Hippocampal formation (tissue), 2 donors: ENCODE measurements at places on chromosomes 16 and 17.
A peak's percentile ranks its signal among the peaks of the same experiment; 100 is the strongest.

GRCh38 chr16:81313701-81314602, 810 bp upstream of the GAN start:
- DNase-seq, result no peak

DNA sequence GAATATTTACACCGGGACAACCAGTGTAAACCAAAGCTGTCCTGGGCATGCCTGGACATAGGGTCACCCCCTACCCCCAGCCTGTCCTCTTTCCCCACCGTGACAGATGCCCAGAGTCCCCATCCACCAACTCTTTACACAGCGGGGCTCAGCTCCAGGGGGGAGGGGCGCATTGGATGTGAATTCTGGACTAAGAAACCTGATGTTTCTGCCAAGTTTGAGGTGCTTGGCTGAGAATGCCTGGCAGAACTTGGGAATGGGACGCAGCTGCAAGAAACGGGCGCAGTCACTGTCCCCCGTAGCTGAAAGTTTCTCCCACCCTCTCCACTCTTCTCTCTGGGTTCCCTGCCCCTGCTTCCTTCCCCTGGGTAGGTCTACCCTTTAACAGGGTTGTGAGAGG, 68.0 kb upstream of the CDC42EP4 start:
- DNase-seq, result no peak

GRCh38 chr17:57872536-57872935, 22.7 kb upstream of the MRPS23 start:
- no peak for DNase-seq

DNA sequence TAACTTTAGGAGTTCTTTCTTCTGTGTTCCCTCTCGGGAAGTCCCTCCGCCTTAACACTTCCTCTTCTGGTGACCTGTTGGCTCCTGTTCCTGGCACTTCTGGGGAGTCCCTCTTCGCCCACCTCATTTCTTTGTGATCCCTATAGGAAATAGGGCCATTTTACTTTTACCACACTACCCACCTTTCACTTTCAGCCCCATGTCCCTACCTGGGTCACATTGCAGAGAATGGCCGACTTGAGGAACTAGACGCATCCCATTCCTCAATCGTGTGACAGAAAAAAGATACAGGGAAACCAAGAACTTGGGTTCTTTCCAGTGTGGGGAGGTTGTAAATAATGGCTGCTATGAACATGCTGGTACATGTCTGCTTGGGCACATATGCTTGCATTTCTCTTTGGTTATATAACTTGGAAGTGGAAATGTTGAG, 6.6 kb downstream of the IL21R start:
- DNase-seq, result no peak

- DNase-seq, result no peak
Measured at GRCh38 chr16:11726008-11726407, 16.6 kb downstream of the TXNDC11 start.

DNA sequence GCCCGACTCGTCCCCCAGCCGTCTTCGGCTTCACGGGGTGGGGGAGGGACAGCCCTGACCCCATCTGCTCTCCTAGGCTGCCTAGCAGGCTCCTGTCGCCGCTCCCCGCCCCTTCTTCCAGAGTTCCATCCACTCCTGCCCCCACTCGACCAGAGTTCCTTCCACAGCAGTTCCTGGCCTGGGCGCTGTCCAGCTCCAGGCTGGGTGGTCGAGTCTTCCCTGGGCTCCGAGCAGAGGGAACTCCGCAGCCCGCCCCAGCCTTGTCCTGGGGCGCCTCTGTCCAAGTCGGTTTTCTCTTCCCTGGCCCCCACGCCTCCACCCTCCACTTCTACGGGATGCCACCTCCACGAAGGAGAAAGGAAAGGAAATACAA, 1.4 kb downstream of the PYY start:
- DNase-seq, result no peak

- peak; percentile 5 for DNase-seq
Measured at GRCh38 chr16:63287401-63287800, 1251.2 kb upstream of the CDH8 start.

- DNase-seq, result no peak
Measured at GRCh38 chr17:74569020-74570003, 2.0 kb upstream of the CD300H start.

DNA sequence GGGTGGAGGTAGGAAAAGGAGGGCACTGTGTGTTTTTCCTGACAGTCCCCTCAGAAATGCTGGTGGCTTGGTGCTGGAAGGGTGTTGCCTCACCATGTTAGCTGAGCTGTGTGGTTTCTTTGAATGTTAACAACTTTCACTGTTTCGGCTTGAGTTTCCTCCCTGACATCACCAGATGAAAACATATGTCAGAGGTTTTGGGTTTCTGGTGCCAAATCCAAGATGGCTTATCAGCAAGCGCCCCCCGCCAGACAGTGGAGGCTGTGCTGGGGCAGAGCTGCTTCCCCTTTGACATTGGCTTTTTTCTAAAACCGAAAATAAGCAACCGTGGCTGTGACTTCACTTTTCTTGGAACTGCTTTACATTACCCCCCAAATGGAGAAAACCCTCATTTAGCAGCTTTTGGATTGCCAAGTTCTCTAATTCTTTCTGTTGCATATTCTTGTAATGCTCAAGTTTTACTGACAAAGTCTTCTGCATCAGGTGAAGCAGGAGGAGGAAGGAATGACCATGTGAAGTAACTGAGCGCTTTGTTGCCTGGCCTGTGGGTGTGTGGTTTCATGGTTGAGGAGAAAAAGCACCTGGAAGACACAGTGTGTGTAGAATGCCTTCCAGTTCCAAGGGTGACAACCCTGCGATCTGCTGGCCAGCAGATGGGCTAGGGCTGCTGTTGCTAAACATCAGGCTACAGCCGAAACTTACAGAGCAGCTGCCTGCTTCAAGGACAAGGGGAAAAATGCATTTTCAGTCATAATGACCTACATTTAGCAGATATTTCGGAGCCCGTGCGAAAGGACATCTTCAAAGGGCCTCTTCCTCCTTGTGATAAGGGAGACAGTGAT, 9.7 kb downstream of the RMI2 start:
- no peak for DNase-seq

DNA sequence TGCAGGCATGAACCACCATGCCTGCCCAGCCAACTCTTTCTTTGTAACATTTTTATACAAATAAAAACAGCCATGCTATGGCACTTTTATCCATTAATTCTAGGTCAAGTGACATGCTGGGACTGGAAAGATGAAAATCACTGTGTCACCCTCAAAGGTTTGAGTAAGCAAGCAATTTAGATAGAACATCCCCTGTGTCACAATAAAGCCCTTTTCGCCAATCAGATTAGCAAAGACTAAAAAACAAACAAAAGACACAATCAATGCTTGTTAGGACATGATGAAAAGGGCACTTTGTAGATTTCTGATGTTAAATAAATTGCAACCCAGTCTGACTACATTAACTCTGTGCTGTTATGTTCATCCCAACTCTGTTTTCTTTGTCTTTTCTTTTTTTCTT, 26.4 kb downstream of the CHP2 start:
- DNase-seq, result no peak

GRCh38 chr16:49581630-49582298, 208.2 kb downstream of the C16orf78 start:
- DNase-seq, result no peak
